ENCODE measurements at places on chromosomes 16 and 17.

DNA sequence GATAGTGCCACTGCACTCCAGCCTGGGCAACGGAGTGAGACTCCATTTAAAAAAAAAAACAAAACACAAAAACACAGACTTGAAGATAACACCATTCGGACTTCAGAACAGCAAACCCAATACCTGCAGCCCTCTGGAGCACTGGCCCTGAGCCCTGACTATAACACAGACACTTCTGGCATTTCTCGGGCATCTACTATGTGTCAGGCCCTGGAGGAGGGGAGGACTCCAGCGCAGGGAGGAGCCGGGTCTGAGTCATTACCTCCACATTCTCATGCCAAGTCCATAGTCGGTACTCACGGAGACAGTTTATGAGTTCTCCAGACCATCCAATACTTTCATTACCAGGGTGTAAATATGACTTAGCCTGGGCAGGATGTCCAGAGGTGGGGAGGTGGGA is 48.8 kb downstream of the PITPNM3 start:
- DNase-seq, result no peak

- DNase-seq, result no peak
Measured at GRCh38 chr16:57916735-57917438, 54.0 kb downstream of the CNGB1 start.

GRCh38 chr17:79993390-79994227 is 42.1 kb downstream of the TBC1D16 start:
- DNase-seq, result peak; percentile 51

- peak; percentile 45 for DNase-seq
Measured at GRCh38 chr17:57486882-57487301, 230.6 kb downstream of the MSI2 start.

GRCh38 chr16:86026916-86027315 is 128.0 kb downstream of the IRF8 start:
- no peak for DNase-seq

DNA sequence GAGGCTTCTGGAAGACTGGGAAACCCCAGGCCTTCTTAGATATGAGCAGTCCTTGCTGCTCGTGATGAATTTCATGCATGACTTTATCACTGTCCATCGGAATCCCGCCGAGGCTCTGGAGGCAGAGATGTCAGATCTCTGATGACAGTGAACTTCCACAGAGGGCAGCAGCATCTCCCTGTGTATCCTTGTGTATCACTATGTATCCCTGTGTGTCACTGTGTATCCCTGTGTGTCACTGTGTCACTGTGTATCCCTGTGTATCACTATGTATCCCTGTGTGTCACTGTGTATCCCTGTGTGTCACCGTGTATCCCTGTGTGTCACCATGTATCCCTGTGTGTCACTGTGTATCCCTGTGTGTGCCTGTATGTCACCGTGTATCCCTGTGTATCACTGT is 160.2 kb upstream of the CHMP6 start:
- no peak for DNase-seq
